Ascending aorta (tissue), 2 donors: ENCODE measurements at places on chromosomes 6 and 20.

- H3K4me1 ChIP-seq = no peaks in the 10 kb centered on the region
- peaks cover 12% of the 10 kb centered on the region for H3K36me3 ChIP-seq
- peak overlapping the region; percentile 89 for H3K27ac ChIP-seq
Measured at GRCh38 chr6:39114388-39114703, 640 bp downstream of the SAYSD1 start.

- H3K4me1 ChIP-seq = no peaks in the 10 kb centered on the region
- no peak overlapping the region for H3K4me3 ChIP-seq
- DNase-seq = no peak
- no peaks in the 10 kb centered on the region for H3K36me3 ChIP-seq
Measured at GRCh38 chr6:39370390-39370789, 47.9 kb upstream of the KCNK16 start.

DNA sequence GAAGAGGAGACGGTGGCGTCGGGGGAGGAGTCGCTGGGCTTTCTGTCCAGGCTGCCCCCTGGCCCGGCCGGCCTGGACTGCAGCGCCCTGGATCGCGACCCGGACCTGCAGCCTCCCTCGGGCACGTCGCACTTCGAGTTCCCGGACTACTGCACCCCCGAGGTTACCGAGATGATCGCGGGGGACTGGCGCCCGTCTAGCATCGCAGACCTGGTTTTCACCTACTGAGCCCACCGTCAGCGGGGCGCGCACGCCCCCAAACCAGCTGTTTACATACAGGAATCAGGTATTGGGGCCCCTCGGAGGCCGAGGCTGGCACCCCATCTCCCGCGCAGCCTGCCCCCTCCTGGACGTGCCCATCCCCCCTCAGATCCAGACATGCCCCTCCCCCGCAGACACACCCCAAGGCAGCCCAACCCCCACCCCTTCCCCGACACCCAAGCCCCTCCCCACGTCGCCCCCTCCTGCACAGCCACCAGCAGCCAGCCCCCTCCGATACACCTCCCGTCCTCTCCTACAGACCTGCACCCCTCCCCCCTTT is 1.4 kb downstream of the SOX12 start:
- H3K27ac ChIP-seq = peak overlapping the region; percentile 98
- no peaks in the 10 kb centered on the region for H3K36me3 ChIP-seq
- DNase-seq = no peak

GRCh38 chr6:92201618-92202017 is 1217.7 kb downstream of the EPHA7 start:
- no peaks in the 10 kb centered on the region for H3K27me3 ChIP-seq
- H3K4me1 ChIP-seq = no peaks in the 10 kb centered on the region
- H3K27ac ChIP-seq = no peak overlapping the region
- no peaks in the 10 kb centered on the region for H3K36me3 ChIP-seq

DNA sequence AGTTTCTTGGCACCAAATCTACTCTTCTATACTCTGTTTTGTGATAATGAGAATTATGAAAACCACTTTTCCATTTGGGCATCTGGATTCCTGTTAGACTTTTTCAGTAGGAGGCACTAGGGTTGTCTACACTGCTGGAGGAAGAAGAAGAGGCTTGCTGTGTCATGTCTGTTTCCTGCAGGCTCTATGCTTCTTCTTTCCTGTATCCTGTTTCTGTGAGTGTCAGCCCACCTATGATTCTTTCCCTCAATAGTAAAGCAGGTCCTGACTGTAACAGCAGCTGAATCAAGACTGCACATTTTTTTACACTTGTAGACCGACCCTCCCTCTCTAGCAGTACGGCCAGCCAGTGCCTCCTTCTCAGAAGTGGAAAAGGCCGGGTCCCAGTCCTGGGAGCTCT is 603.9 kb downstream of the HDGFL1 start:
- no peak overlapping the region for H3K4me3 ChIP-seq
- no peaks in the 10 kb centered on the region for H3K27me3 ChIP-seq
- no peak for DNase-seq
- no peak overlapping the region for H3K27ac ChIP-seq
- no peaks in the 10 kb centered on the region for H3K4me1 ChIP-seq

GRCh38 chr6:43264599-43265145 is 21.4 kb downstream of the TTBK1 start:
- no peaks in the 10 kb centered on the region for H3K4me1 ChIP-seq
- no peaks in the 10 kb centered on the region for H3K36me3 ChIP-seq
- no peak overlapping the region for H3K27ac ChIP-seq
- H3K27me3 ChIP-seq = peaks cover 4% of the 10 kb centered on the region
- no peak for DNase-seq

- no peak overlapping the region for H3K27ac ChIP-seq
- no peaks in the 10 kb centered on the region for H3K27me3 ChIP-seq
- H3K36me3 ChIP-seq = no peaks in the 10 kb centered on the region
- H3K4me1 ChIP-seq = no peaks in the 10 kb centered on the region
Measured at GRCh38 chr20:51156041-51156982, 133.4 kb upstream of the KCNG1 start.

GRCh38 chr20:44170816-44171410 is 16.1 kb downstream of the JPH2 start:
- H3K4me3 ChIP-seq = peak overlapping the region; percentile 9
- peak overlapping the region; percentile 89 for H3K27ac ChIP-seq
- H3K27me3 ChIP-seq = no peaks in the 10 kb centered on the region
- peaks cover 53% of the 10 kb centered on the region for H3K4me1 ChIP-seq

GRCh38 chr6:113292646-113293422 is 564.3 kb upstream of the MARCKS start:
- no peak overlapping the region for H3K4me3 ChIP-seq
- no peaks in the 10 kb centered on the region for H3K36me3 ChIP-seq
- no peak for DNase-seq
- H3K27me3 ChIP-seq = no peaks in the 10 kb centered on the region
- no peaks in the 10 kb centered on the region for H3K4me1 ChIP-seq

- H3K4me1 ChIP-seq = no peaks in the 10 kb centered on the region
- DNase-seq = no peak
- no peak overlapping the region for H3K4me3 ChIP-seq
- no peaks in the 10 kb centered on the region for H3K36me3 ChIP-seq
- no peak overlapping the region for H3K27ac ChIP-seq
Measured at GRCh38 chr20:9294041-9294440, 220.3 kb upstream of the LAMP5 start.

GRCh38 chr6:109229536-109229935 is 134.2 kb downstream of the CEP57L1 start:
- no peak overlapping the region for H3K27ac ChIP-seq
- DNase-seq = no peak
- no peaks in the 10 kb centered on the region for H3K36me3 ChIP-seq
- H3K4me1 ChIP-seq = no peaks in the 10 kb centered on the region
- H3K27me3 ChIP-seq = no peaks in the 10 kb centered on the region

DNA sequence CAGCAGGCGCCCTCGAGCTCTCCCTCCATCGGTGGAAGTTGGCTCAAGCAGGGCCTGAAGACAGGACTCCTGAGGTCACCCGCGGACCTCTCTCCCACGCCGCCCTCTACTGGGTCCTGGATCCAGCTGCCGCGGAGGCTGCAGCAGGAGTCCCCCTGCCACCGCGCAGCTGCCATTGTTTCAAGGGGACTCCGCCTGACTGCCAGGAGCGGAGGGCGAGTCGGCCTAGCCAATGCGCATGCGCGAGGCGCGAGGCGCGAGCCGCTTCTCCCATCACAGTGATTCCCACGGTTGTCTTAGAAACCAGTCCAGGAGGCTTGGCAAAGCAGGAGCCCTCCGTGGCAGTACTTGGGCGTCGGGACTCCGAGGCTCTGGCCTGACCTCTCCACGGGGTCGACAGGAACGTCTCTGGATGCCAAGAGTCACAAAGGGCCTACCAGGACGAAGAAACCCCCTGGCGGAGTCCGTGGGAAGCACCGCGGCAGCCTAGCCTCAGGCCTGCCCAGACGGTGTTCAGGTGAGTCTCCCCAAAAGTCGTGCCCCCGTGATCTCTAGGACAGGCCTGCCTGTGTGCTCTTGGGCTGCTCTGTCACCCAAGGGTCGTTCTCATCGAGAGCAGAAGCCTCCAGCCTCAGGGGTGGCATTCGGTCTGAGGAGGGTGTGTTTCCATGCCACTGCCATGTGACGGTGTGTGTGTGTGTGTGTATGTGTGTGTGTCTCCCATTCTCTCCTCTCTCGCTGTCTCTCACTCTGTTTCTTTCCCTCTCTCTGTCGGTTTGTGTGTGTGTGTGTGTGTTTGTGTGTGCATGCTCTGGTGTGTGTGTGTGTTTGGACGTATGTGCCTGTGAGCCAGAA is 290.6 kb upstream of the ZNF337 start:
- no peaks in the 10 kb centered on the region for H3K36me3 ChIP-seq
- H3K4me3 ChIP-seq = peak overlapping the region; percentile 62
- no peaks in the 10 kb centered on the region for H3K27me3 ChIP-seq
- no peak overlapping the region for H3K27ac ChIP-seq

GRCh38 chr6:6577735-6578134 is 10.8 kb upstream of the LY86 start:
- DNase-seq = no peak
- H3K27ac ChIP-seq = no peak overlapping the region
- no peaks in the 10 kb centered on the region for H3K36me3 ChIP-seq
- no peaks in the 10 kb centered on the region for H3K4me1 ChIP-seq
- H3K27me3 ChIP-seq = no peaks in the 10 kb centered on the region
- no peak overlapping the region for H3K4me3 ChIP-seq

DNA sequence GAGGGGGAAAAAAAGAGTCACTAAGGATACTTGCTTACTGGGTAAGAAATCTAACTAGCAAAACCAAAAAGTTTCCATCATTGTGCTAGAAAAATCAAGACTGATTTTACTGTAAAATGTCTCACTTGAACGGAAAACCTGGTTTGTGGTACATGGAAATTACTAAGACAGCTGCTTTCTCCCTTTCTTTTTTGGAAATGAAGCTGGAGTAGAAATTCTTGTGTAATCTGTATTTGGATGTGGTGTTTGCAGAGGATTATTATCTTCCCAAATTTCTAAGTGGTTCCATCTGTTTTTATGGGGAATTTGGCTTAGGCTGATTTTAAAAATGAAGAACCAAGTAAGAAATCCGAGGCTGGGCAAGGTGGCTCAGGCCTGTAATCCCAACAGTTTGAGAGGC is 20.4 kb downstream of the EPB41L2 start:
- no peaks in the 10 kb centered on the region for H3K4me1 ChIP-seq
- no peaks in the 10 kb centered on the region for H3K36me3 ChIP-seq
- DNase-seq = no peak
- H3K27me3 ChIP-seq = no peaks in the 10 kb centered on the region
- no peak overlapping the region for H3K27ac ChIP-seq

- DNase-seq = no peak
- no peaks in the 10 kb centered on the region for H3K27me3 ChIP-seq
- peaks cover 8% of the 10 kb centered on the region for H3K4me1 ChIP-seq
- no peak overlapping the region for H3K27ac ChIP-seq
- no peaks in the 10 kb centered on the region for H3K36me3 ChIP-seq
Measured at GRCh38 chr6:43697421-43697820, 9.8 kb upstream of the MRPS18A start.

DNA sequence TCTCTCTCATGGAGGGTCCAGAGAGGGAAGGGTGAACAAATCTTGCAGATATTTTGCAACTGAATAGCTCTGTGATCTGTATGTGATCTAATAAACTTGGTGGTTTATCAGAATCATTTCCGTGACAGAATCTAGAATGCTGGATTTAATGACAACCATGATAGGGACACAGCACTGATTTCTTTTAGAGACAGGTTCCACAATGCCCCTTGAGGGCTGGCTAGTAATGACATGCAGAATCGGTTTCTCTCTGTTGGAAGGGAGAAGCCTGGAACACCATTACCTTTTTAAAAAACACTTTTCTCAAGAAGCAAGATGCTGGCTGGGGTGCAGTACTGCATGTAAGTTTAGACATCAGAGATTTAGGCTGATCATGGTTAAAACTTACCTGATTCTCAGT is 313.4 kb downstream of the CDH26 start:
- no peak for DNase-seq
- H3K4me1 ChIP-seq = no peaks in the 10 kb centered on the region
- no peak overlapping the region for H3K4me3 ChIP-seq
- no peaks in the 10 kb centered on the region for H3K36me3 ChIP-seq
- no peak overlapping the region for H3K27ac ChIP-seq

GRCh38 chr6:106163966-106164877 is 78.1 kb downstream of the PRDM1 start:
- DNase-seq = peak; percentile 14
- peak overlapping the region; percentile 45 for H3K27ac ChIP-seq
- H3K36me3 ChIP-seq = no peaks in the 10 kb centered on the region
- H3K27me3 ChIP-seq = no peaks in the 10 kb centered on the region
- H3K4me1 ChIP-seq = no peaks in the 10 kb centered on the region

GRCh38 chr6:130298258-130298657 is 67.6 kb upstream of the TMEM200A start:
- H3K27me3 ChIP-seq = no peaks in the 10 kb centered on the region
- no peaks in the 10 kb centered on the region for H3K4me1 ChIP-seq
- no peaks in the 10 kb centered on the region for H3K36me3 ChIP-seq
- no peak overlapping the region for H3K27ac ChIP-seq
- no peak for DNase-seq

GRCh38 chr6:107736713-107737396 is 87.3 kb downstream of the SCML4 start:
- H3K36me3 ChIP-seq = no peaks in the 10 kb centered on the region
- H3K27ac ChIP-seq = no peak overlapping the region
- H3K4me1 ChIP-seq = no peaks in the 10 kb centered on the region
- DNase-seq = no peak

GRCh38 chr20:14696937-14697336 is 359.5 kb upstream of the FLRT3 start:
- DNase-seq = no peak
- no peak overlapping the region for H3K4me3 ChIP-seq
- H3K27me3 ChIP-seq = no peaks in the 10 kb centered on the region
- no peaks in the 10 kb centered on the region for H3K4me1 ChIP-seq
- H3K27ac ChIP-seq = no peak overlapping the region

DNA sequence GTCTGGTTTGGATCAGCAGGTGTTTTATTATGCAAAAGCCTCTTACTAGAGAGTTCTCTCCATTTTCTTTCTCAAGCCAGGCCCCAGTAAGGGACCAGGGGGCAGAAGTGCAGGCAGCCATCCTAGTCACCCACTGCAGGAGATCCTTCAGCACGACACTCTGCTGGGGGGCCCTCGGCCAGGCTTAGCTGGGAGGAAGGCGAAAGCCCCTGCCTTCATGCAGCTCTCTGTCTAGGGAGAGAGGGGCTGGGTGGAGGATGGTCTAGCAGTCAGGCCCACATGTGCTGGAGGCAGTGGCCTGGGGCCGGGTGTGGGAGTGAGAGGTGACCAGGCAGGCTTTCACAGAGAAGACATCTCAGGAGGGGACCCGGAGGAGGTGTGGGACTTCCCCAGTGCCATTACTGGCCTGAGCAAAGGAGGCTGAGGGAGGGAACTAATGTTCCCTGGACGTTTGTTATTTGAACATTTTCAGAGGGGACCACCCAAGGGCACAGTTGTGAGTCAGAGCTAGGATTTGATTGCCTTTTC is 33.5 kb upstream of the VSTM2L start:
- no peaks in the 10 kb centered on the region for H3K27me3 ChIP-seq
- H3K4me3 ChIP-seq = no peak overlapping the region
- no peak overlapping the region for H3K27ac ChIP-seq

- H3K4me3 ChIP-seq = no peak overlapping the region
- H3K4me1 ChIP-seq = no peaks in the 10 kb centered on the region
- no peak overlapping the region for H3K27ac ChIP-seq
- DNase-seq = no peak
- H3K27me3 ChIP-seq = no peaks in the 10 kb centered on the region
- peaks cover 20% of the 10 kb centered on the region for H3K36me3 ChIP-seq
Measured at GRCh38 chr6:116648156-116648555, 20.4 kb downstream of the ZUP1 start.

GRCh38 chr6:91042656-91043055 is 455.8 kb upstream of the MAP3K7 start:
- no peak for DNase-seq
- H3K36me3 ChIP-seq = no peaks in the 10 kb centered on the region
- no peak overlapping the region for H3K4me3 ChIP-seq
- H3K4me1 ChIP-seq = no peaks in the 10 kb centered on the region

- no peak overlapping the region for H3K4me3 ChIP-seq
- H3K27ac ChIP-seq = no peak overlapping the region
- no peaks in the 10 kb centered on the region for H3K4me1 ChIP-seq
- DNase-seq = no peak
- H3K36me3 ChIP-seq = no peaks in the 10 kb centered on the region
Measured at GRCh38 chr6:14240411-14241166, 123.0 kb downstream of the CD83 start.
